Bronchial epithelial cell (primary cell): ENCODE measurements at places on chromosomes 3 and 15.

GRCh38 chr15:89364741-89365450 is 30.3 kb upstream of the POLG start:
- DNase-seq, result no peak

DNA sequence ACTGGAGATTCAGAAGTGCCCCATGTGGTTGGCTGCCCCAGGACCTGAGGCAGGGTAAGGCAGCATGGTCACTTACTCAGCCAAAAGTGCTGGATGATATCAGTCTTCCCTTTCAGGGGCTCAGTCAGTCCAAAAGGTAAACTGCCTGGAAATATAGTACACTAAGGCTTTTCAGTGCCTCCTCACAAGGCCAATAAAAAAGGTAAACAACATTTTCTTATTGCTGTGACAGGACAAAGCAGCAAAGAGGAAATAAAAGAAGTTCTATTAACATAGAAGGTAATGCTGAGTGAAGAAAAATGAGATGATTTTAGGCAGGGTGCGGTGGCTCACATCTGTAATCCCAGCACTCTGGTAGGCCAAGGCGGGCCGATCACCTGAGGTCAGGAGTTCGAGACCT is 66.5 kb upstream of the CDAN1 start:
- no peak for DNase-seq

DNA sequence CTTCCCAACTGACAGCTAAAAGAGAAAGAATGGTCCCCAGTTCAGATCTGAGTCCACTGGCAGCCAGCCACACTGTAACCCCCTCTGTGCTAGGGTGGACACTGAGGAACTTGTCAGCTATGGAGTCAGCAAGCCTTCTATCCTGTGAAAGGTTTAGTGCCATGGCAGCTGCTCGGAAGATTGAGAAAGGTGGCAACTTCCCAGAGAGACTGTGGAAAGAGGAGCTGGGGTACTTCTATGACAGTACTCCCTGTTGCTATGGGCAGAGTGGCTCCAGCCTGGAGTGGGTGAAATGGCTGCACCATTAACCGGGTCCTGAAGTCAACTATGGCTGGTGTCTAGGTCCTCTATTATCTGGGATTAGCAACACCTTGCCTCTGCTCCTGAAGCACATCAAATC is 447.2 kb downstream of the EPHB1 start:
- no peak for DNase-seq

- no peak for DNase-seq
These were observed 22.3 kb downstream of the TM6SF1 start for GRCh38 chr15:83129791-83130190.

DNA sequence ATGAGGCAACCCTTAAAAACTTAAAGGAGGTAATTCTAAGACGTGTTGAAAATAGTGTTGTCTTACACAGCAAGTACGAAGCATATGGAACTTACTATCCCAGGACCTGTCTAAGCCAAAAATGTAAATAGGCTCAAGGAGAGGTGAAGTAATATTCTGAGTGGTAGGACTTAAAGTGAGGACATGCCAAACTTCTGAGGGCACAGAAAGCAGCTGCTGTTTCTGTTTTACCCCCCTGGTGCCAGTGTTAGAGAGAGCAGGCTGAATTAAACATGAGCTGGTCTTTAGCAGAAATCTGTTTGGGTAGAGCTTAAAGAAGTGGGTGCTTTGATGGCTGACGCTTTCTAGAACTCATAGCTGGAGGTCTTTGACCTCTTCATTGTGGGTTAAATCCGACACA is 149.7 kb upstream of the NPHP3 start:
- DNase-seq, result no peak

DNA sequence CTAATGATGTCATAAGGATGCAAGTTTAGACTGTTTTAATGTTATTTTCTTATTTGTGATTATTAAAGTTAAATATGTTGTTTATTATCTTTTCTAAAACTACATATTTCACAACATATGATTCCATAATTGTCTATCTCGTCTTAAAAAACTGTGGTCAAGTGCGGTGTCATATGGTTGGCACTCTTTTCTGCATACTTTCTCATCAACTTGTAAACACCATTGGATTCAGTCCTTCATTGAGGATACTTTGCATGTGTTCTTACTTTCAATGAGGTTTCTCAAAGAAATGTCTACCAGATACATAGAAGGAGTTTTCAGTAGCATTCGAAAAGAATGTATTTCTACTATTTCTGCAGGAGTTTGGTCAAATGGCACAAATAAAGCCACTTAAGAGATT is 22.0 kb upstream of the ALPK3 start:
- no peak for DNase-seq
